Activated B cell treated with CpG ODN at 0.5 μM for 24 hours (primary cell): ENCODE measurements at places on chromosomes 5 and 9.

DNA sequence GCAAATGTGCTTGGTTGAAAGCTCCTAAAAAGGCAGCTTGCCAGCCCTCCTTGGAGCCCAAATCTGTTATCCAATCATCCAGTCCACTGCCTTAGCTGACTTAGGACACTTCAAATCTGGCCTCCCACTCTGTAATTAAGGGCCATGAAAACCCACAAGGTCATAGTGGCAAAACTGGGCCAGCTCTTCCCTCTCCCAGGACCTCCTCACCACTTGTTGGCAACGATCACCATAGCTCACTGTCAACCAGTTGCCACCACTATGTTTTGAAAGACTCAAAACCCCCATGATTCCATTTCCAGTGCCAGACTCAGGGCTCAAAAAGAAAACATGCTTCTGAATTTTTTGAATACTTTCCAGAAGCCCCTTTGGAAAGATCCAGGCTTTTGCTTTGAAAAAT is 107.5 kb downstream of the NREP start:
- no peak for DNase-seq

DNA sequence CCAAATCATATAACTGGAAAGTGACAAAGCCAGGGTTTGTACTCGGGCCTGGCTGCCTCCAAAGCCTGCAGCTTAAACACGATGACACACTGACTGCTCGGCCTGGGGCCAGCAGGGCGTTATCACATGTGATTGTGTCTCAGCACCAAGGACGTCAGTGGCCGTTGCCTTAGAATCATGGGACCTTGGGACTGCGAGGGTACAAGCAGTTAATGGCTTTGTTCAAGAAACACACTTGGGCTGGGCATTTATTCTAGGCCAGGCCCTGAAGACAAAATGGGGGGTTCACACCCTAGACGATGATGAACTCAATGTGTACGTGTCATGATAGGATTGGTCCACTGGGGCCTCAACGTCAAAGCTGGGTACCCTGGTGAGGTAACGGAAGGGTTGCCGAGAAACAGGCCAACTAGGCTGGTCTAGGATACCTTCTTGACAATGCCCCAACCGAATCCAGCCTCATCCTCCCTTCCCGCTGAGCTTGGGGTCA is 13.0 kb downstream of the SH3PXD2B start:
- DNase-seq: no peak

- no peak for DNase-seq
These were observed 205.3 kb downstream of the TTLL11 start for GRCh38 chr9:121887553-121888437.

DNA sequence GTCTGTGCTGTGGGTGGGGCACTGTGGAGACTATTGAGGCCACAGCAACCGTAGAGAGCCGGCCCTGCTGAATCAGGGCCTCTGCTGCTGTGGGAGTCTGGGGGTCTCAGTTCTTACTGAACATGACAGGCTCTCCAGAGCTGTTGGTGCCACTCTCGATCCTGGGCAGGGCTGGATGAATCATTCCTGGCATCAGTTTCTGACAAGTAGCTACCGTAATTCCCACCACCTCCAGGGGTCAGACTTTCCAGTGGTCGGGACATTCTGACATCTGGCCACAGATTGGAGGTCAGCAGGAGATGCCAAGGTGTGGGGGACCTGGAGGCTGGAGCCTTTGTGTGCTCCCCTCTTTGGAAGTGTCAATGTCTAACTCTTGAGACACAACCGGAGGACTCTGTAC is 188.4 kb downstream of the IRX2 start:
- no peak for DNase-seq

- no peak for DNase-seq
These were observed 55.7 kb downstream of the VCAN start for GRCh38 chr5:83527221-83527620.
